ENCODE measurements at places on chromosomes 7 and 10.

- DNase-seq = no peak
These were observed 810.2 kb downstream of the CNTNAP2 start for GRCh38 chr7:146926841-146927240.

DNA sequence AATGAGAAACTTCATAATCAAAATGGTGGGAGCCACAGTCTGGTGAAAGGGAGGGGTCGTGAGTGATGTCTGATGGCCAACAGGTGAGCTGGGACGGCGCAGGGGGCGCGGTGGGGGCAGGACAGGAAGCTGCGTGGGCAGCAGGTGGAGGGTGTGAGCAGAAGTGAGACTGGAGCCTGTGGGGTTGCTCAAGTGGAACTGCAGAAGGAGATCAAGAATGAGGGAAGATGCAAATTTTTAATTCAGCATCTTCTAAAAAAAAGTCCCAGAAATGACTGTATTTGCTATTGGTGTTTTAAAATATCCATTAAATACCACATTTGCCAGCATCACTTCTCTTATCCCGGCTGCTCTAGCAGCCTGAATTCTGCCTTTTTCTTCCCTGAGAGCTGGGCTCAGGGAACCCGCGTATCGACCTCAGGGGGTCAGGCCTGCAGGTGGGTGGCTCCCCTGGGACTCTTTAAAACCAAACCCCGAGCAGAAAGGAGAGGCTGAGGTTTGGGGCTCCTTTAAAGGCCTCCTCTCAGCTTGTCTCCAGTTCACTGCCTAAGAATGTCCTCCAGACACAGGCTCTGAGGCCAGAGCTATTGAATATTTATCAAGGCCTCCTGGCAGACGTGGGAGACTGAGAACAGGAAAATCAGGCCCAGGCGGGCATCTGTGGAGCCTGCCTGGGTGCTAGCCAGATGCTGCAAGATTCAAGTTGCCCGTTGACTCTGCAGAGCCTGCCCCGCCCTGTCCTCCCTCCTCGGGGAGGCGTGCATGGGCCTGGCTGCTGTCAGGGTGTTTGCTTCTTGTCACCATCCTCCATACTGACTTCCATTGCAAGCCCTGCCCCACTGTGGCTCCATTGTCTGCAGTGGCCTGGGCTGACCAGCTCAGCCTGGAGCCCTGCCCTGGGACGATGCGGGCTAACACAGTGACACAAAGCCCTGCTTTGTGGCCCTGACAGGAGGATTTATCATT lies 53.9 kb downstream of the SYPL1 start:
- DNase-seq = no peak

GRCh38 chr10:96910488-96911395 lies 78.6 kb downstream of the LCOR start:
- peak; percentile 2 for DNase-seq

- DNase-seq = no peak
These were observed 1.4 kb upstream of the CDCA7L start for GRCh38 chr7:21947056-21947455.

DNA sequence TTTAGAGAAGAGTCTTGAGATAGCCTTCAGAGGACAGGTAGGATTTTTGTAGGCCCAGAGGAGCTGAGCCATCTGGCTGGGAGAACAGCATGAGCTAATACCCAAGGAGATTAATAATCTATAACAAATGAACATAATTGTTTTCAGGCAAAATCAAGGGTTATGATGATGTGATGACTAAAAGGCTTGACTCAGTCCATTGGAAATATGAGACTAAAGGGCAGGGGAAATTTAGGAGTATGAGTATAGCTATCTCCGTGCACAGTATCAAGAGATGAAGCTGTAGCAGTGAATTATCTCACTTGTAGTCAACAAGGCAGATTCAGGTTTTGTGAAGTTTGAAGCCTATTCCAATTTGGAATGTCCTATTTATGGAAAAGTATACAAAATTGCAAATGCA lies 40.1 kb downstream of the CSTF2T start:
- DNase-seq = no peak

DNA sequence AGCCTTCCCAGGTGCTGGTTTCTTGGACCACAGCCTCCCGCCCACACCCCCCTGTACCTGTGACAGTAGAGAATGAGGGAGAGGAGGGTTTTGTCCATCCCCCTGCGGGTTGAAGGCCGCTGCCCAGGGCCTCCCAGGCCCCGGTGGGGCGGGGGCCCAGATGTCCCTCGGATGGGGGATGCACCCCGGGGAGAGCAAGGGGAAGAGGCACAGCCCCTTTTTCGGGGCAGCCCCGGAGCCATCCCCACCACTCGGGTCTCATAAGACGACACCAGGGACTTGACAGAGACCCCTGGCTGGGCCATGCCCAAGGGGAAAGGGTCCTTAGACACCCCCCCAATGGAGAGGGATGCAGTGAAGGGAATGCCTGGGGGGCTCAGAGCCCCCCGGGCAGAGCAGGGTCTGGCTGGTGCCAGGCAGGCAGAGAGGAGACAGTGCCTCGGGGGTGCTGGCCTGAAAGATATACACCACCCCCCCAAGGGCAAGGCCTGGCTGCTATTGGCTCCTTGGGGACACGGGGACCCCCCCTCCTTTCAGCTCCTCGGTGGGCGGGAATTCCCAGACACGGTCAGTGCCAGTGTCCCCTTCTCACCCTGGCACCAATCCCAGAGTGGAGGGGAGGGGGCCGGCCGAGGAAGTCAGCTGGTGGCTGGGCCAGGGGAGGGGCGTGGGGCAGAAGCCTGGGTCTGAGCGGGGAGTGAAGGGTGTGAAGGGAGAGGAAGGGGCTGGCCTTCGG lies 3.7 kb upstream of the SPACDR start:
- DNase-seq = no peak

DNA sequence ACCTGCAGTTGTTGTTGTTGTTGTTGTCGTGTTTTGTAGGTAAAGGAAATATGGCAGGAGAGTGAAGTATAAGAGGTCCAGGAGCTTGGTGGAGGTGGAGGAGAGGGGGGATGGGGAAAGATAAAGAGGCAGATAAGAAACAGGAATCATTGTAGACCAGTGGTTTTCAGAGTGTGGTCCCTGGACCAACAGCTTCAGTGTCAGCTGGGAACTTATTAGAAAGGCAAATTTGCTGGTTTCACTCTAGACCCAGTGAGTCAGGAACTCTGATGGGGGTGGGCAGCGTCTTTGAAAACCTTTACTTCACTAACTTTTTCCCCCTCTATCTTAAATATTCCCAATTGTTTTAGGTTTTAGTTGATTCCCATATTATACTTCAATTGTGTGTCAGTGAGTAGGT lies 241.5 kb downstream of the AUTS2 start:
- DNase-seq = no peak

DNA sequence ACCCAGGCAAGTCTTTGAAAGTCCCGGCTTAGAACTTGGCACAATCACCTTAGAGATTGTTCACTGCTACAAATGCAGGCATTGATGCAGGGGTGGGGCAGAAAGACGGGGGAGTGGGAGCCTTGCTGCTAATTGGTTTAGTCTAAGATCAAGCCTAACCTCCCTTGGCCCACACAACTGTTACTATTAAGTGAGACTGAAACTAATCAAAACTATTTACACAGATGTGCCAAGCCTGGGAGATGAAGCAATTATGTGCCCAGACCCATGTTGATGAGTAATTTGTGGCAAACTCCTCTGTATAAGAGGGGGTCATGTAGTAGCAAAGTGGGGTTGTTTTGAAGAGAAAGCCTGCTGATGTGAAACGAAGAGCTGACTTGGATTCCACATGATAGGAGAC lies 178.2 kb upstream of the ITGB1 start:
- no peak for DNase-seq

- no peak for DNase-seq
These were observed 82.6 kb upstream of the ELMO1 start for GRCh38 chr7:37531225-37531624.

DNA sequence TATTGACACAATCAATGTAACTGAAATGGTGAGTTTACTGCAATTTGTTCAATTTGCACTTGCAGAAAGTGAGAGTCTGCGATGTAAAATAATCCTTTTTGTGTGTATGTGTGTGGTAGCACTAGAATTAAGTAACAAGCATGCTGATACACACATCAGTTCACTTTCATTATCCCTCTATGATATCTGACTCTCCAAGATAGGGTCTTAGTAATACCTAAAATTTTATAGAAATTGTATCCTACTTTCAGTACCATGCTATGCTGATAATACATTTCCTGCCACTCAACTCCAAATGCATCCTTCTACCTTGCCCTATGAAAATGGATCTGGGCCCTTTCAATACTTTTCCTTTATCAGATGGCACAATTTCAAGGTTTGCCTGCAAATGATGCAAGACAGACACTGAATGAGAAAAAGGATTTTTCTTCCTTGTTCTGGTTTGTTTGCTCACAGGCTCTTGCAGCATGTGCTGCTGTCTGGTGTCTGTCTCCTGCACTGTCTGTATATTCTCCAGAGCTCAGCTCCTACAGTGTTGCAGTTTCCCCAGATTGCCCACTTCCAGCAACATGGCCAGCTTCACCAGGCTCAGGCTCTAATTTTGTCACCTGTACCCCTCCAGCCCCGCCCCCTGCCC lies 297.9 kb upstream of the HGF start:
- no peak for DNase-seq

DNA sequence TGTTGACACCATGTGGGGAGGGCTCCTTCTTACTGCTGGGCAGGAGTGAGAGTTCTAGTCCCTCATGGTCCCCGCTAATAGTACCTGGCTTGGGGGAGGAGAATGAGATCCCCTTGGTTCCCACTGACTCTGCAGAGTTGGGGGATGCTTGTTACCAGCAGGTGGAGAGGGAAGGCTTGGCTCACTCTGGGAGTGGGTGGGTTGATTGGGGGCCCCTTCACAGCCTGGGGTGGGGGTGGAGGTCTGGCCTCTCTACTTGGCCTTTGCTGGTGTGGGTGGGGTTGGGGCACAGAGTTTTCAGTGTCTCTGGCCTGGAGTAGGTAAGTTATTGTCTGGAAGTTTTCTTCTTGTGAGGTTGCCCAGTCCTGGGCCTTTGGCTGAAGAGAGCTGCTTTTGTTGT lies 31.9 kb downstream of the ADCY1 start:
- DNase-seq = no peak

- no peak for DNase-seq
These were observed 428 bp downstream of the ADARB2 start for GRCh38 chr10:1736972-1737221.

DNA sequence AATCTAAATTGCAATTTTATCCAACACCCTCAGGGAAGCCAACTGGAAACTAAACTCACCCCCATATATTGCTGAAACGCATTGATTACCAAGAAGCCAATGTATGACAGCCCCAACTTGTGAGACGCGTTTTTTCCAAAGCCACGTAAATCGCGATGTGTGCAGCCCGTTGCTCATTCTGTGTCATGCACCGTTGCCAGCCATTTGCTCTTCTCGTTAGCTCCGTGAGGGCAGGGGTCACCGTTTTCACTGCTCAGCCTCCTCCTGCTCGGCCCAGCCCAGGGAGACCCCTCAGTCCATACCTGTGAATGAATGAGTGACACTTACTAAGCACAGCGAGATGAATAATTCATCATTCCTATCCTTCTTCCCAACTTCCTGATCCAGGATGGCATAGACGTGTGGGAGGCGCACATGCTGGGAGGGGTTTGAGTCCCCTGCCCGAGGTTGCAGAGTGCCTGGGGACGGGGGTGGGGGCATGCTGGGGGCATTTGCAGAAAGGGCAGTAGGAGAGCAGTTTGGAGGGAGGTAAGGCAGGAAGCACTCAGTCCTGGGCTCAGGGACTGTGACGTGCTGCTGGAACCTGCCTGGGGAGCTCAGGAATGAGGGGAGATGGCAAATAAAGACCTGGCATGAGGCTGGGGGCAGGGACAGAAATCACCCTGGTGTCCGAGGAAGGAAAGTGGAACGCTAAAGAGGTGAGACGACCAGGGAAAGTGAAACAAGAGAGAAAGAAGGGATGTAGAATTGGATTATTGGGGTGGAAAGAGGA lies 104.2 kb upstream of the SDK1 start:
- no peak for DNase-seq

DNA sequence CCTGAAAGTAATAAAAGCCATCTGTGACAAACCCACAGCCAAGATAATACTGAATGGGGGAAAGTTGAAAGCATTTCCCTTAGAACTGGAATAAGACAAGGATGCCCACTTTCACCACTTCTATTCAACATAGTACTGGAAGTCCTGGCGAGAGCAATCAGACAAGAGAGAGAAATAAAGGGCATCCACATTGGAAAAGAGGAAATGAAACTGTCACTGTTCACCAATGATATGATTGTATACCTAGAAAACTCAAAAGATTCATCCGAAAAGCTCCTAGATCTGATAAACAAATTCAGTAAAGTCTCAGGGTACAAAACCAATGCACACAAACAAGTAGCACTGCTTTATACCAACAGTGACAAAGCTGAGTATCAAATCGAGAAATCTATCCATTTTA lies 581.7 kb upstream of the TEX47 start:
- no peak for DNase-seq

- DNase-seq = peak; percentile 40
These were observed 136.8 kb upstream of the CDCA7L start for GRCh38 chr7:22082553-22082885.

DNA sequence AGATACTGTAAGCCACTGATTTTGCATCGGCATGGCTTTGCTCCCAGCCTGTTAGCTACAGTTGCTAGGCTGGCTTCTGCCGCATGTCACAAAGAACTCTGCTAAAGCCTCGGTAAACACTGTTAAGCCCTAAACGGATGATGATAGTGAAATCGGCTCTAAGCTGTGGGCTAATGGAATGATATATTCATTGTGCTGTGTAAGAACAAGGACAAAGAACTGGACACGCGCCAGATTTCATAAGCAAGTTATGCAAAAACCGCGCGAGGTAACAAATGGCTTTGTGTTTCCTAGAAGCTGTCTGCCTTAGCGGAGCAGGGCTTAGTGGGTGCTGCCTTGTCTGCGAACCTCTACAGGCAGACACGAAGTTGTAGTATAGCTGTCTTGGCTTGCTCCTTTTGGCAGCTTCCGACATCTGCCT lies 331.3 kb upstream of the COBL start:
- no peak for DNase-seq

DNA sequence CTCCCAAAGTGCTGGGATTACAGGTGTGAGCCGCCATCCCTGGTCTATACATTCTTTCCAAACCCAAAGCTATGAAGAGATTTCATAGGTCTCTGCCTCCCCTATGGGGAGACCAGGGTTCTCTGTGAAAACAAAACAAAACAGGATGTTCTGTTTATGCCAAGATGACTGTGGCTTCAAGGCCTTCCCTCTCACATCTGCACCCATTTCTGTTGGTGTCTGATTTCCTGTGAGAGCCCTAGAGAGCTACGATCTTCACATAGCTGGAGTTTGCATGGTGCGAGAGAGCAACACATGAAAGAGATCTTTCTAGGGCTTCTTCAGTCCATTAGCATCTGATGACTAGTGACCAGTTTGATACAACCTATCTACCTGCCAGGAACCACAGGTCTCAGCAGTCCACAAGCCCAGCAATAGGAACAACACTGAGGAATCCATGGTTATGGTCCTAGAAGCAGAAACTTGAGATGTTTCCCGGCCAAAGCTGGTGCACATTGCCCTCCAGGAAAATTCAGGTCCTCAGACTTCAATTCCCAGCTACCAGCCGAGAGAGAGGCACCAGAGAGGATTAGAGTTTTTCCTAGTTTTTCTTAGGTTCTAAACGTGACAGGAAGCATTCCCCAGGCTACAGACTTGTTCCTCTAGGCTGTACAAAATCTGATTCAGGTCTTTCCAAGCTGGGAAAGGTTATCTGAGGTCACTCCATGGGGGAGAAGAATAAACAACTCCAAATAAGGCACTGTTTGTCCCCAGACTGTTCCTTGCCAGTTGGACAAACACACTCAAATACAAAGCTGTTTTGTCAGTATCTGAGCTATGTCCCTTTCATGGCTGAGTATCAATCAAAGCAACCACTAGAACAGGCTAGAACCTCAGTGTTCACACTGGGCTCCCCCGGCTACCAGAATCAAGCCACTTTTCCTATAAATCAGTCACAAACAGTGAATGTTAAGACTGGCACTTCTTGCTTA lies 259.7 kb downstream of the CALN1 start:
- DNase-seq = no peak

GRCh38 chr10:13701157-13701919 lies 114.6 kb downstream of the PRPF18 start:
- no peak for DNase-seq

All from iPS DF 19.7 (cell line).